ENCODE measurements at places on chromosomes 5 and 9.

- no peak for DNase-seq
These were observed 17.9 kb downstream of the HMMR start for GRCh38 chr5:163478126-163478981.

- DNase-seq: no peak
These were observed 1.2 kb upstream of the IL11RA start for GRCh38 chr9:34650816-34651215.

GRCh38 chr9:2424619-2425033, 197.0 kb upstream of the VLDLR start:
- no peak for DNase-seq

DNA sequence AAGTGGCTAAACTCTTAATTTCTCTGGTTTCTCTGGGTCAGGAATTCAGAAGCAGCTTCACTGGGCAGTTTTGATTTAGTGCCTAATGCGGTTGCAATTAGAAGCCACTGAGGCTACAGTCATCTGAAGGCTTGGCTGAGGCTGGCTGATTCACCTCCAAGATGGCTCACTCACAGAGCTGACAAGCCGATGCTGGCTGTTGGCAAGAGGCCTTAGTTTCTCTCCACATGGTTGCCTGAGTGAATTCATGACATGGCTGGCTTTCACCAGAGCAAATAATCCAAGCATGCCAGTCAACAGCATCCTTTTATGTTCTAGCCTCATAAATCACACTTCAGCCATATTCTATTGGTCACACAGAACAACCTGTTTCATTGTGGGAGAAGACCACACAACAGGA, 2.8 kb upstream of the CDK7 start:
- DNase-seq: no peak

GRCh38 chr5:122142480-122143164, 13.3 kb downstream of the ZNF474 start:
- DNase-seq: no peak

DNA sequence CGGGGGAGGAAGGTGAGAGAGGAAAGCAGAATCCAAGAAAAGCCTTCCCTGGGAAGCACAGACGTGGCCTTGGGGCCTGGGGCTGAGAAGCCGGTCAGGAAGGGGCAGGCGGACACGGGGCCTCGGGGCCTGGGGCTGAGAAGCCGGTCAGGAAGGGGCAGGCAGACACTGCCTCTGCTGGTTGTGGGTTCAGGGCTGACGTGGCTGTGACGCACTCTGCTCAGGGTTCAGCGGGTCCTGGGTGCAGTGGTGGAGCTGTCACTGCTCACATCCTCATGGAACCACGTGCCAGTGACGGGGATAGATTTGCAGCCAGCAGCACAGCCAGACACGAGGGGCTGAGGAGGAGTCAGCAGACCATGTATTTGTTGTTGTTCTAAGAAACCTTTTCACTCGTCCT, 12.8 kb downstream of the PAEP start:
- DNase-seq: no peak

DNA sequence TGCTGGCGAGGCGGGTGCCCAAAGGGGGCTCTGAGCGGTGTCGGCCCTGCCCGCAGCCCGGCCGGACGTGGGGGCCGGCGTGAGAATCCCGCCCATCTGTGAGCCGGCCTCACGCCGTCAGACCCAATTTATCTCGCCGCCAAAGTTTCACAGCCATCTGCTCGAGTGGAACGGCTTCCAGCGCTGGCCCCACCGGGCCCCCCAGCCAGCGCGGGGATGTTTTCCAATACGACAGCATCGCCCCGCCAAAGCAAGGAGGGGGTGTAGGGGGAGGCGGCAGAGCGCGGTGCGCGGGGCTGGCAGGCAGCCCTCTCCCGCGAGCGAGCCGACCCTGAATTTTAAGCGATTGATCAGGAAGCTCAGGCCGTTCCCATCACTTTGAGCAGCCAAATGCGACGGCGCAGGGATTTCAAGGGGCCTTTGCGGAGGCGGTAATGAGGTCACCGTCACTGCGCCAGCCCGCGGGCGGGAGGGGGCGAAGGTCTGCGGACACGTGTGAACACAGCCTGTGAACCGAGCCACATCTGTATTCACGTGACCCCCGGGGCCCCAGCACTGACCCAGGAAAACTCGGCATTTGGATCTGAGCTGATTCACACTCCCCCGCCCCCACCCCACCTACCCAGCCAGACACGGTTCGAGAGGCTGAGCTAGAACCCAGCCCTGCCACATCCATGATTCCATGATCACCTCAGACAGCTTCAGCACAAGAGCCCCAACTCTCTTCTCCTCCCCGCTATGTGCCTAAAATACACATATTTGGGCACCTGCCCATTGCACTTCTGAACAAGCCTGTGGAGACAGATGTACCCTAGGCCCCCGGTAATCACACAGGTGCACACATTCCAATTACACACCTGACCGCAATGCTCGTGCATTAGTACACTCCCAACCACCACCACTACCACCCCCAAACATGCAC, 47.8 kb upstream of the PSD2 start:
- DNase-seq: peak; percentile 75

DNA sequence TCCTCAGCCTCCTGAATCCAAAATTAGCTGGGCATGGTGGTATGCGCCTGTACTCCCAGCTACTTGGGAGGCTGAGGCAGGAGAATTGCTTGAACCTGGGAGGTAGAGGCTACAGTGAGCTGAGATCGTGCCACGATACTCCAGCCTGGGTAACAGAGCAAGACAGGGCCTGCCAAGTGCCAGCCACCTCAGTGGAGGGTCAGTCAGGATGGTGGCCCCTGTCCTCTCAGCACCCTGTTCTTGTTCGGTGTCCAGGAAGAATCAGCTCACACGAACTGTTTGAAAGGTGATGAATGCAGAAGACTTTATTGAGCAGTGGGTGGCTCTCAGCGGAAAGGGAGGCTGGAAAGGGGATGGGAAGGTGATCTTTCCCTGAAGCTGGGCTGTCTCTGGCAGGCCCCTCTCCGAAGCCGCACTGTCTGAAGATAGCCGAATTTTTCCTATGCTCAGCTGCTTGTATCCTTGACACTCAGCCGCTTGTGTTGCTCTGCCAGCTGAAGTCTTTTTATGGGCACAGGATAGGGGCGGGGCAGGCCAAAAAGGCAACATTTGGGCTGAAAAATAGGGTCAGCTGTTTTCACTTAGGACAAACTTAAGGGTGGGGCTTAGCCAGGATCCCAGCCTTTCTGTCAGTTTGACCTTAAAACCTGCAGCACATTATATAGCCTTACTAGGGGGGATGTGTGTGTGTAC, 50.9 kb downstream of the UBE2R2 start:
- DNase-seq: peak; percentile 43

- DNase-seq: no peak
These were observed 13.4 kb upstream of the ZDHHC21 start for GRCh38 chr9:14706530-14707140.

GRCh38 chr5:148730270-148730669, 75.9 kb upstream of the HTR4 start:
- no peak for DNase-seq

DNA sequence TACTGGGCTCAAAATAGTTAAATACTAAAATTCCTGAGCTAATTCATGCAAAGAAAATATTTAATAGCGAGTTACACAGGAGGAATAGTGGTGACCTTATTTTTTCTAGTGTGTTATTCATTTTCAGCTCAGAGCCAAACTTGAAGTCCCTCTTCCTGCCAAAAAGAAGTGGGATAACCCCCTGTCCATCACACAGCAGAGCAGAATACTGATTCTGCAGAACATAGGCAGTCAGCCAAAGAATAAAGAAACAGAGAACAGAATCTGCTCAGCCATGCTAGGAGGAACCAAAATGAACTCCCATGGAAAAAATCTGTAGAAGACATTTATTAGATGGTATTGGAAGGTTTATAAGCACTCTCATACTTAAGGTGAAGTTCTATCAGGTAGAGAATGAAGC, 49.4 kb upstream of the GRIN3A start:
- DNase-seq: peak; percentile 18

DNA sequence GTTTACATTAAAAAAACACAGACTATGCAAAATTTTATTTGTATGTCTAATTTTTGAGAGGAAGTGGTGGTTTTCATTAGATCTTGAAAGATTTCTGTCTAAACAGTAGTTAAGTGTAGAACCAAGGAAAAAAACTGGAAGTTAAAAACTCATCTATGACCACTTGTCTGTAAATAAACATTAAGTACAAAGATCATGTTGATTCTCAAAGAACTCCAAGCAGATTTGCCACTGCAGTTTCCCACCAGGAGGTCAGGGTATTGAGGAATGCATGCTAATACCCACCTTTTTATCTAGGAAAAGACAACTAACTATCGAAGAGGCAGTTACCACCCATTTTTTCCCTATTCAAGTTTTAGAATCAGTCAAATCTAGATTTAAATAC, 1.9 kb downstream of the STOM start:
- DNase-seq: no peak

- DNase-seq: peak; percentile 5
These were observed 99.3 kb upstream of the LHFPL2 start for GRCh38 chr5:78747705-78748359.

GRCh38 chr9:76581731-76582130, 122.7 kb downstream of the GCNT1 start:
- no peak for DNase-seq

GRCh38 chr9:135073081-135073740, 14.3 kb upstream of the OLFM1 start:
- no peak for DNase-seq

- DNase-seq: no peak
These were observed 446.7 kb upstream of the ACTBL2 start for GRCh38 chr5:57929271-57929670.

DNA sequence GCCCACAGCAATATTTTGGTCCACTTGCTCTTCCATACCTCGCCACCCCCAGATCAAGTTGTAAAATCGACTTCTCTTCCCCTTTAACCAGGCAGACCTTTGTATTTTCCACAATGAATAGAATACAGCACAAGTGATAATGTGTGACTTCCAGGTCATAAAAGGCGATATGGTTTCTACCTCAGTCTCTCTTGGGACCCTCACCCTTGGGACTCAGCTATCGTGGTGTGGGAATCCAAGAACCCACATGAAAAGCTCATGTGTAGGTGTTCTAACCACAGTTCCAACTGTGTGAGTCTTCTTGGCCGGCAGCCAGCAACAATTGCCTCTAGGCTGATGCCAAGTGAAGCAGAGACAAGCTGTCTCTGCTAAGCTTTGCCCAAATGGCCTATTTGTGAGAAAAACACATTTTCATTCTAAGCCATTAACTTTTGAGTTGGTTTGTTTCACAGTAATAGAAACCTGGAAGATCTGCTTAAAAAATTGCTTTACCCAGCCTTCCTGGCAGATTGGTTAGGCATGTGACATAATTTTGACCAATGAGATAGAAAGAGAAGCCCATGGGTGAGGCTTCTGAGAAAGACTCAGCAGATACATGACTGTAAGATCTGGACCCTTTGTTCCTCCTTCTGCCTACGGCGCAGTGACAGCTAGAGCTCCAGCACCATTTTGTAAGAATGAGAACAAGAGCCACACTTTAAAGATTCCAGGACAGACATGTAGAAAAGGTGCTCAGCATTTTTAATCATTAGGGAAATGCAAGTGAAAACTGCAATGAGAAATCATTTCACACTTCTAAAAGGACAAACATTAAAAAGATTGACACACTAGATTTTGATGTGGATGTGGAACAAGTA, 18.3 kb upstream of the MLLT3 start:
- peak; percentile 94 for DNase-seq

DNA sequence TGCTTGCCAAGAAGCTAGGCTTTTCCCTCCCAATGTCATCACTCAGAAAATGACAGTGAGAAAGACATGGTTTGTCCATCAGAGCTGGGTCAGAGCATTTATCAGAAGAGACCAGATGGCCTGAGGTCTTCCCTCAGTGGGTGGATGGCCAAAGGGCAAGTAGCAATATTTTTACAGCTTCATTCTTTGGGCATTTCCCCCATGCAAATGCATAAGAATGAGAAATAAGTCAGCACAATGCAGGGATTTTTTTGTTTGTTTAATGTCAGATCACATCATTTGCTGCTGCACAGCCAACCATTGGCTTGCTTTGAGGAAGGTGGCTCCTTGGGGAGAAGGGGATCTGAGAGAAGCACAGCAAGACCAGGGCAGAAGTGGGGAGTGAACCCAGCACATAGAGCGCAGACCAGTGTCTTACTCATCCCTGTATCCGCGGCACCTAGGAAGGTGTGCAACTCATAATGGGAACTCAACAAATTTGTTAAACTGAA, 209.6 kb downstream of the SEMA6A start:
- DNase-seq: no peak

DNA sequence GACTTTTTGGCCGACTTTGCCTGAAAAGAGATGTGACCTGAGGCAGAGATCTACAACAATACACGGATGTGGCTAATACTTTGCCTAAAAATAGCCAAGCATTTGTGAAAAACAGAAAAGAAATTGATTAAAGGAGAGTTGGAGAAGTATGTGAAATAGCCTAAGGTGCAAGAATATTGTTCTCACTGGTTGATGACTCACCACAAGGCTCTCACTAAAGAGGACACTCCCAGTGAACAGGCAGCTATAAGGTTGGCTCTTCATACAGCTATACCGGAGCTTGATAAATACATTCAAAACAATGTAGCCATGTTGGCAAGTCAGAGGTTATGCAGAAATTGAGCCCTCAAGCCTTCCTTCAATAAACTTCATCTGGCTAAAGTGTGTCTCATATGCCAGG, 317.2 kb upstream of the GRAMD2B start:
- DNase-seq: no peak

DNA sequence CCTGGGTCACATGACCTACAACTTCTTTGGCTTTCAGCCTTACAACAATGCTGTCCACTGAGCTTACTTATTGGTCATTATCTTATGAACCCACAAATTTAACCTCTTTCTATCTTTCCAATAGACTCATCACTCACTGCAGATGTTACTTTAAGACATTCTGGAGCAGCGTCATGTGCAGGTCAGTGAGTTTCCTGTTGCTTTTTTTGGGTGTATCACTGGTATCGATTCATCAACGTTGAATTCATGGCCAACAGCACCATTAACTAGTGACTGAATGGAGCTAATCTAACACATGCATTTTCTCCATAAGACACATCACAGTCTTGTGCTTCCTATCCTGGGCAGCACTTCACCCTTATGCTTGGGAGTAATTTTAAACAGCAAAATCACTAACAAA, 672.6 kb upstream of the CDH18 start:
- no peak for DNase-seq

DNA sequence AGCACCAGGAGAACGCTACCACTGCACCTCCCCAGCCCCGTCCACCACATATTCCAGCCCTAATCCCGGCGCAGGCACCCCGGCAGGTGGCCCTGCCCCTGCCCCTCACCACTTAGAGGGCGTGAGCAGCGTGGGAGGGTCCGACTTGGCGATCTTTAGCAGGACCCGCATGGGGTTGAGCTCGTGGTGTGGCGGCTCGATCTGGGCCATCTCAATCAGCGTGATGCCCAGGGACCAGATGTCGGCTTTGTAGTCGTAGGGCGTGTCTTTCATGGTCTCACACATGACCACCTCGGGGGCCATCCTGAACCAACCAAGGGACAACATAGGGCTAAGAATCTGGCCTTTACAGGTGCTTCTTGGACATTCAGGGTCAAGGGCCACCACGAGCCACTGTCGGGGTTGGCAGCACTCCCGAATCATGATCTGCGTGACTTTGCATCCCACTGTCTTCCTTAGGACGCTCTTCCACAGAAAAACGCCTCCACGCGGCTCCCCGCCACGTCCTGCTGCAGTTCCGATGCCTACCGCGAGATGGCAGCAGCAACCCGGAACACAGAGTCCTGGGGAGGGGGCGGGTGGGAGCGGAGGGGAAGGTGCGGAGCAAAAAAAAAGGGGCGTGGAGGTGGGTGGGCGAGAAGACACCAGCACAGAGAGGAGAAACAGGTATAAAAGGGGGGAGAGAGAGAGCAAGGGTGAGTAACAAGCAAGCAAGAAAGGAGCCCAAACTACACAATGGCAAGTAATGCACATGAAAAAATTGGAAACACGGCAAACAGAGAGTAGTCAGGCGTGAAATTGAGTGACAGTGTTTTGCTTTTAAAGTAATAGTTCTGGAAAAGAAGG, 81.3 kb downstream of the STK10 start:
- peak; percentile 73 for DNase-seq

GRCh38 chr5:115179394-115180164, 9.9 kb upstream of the TRIM36 start:
- no peak for DNase-seq
